ENCODE measurements at places on chromosomes 16 and 17.

DNA sequence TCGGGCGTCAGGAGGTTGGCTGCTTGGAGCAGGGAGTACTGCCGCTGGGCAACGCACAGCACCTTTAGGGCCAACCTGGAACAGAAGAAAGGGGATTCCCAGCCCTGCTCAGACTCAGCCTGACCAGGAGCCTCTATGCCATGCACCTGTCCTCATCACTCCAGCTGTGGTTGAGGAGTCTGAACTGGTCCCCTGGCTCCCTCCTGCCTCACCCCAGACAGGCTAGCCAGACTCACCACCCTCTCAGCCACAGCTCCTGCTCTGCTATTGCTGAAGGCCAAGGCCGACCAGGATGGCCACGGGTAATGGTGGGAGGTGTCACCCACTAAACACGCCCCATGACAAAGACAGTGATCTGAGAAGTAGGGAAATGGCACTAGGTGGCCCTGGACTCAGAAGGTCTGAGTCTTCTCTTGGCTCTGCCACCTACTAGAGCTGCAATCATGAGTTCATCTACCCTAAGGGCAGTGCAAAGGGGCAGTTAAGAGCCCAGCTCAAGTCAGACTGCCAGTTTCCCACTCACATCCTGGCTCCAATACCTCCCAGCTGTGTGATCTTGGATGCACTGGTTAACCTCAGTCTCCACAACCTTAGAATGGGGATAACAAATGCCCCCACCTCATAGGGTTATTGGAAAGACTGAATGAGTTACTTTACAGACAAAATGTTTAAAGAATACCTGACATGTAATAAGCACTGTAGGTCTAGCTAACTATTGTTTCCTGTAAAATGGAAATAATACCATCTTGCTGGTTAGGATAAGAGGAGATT lies 13.8 kb upstream of the GFAP start:
- DNase-seq: no peak

GRCh38 chr16:72262711-72263110 lies 90.8 kb upstream of the PMFBP1 start:
- no peak for DNase-seq

- DNase-seq: no peak
Observed at GRCh38 chr17:54372069-54372749, 528.4 kb upstream of the TOM1L1 start.

DNA sequence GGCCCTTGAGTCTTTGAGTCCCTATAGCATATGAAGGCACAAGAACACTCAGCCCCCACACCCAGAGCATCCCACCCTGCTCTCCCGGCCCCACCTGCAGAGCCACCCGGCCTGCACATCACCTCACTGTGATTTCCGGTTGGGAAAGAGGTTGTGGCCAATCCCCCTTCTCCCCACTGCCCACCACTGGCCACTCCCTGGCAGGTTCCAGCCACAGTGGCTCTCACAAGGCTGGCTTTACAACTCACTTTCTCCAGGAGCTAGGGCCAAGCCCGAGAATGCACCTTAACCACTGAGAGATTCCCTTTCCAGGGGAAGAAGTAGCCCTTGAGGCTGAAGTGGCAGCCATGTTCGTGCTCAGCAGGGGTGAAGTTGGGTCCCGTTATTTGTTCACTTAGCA lies 123.9 kb downstream of the C16orf78 start:
- no peak for DNase-seq

GRCh38 chr16:22743401-22743800 lies 70.6 kb upstream of the HS3ST2 start:
- no peak for DNase-seq

DNA sequence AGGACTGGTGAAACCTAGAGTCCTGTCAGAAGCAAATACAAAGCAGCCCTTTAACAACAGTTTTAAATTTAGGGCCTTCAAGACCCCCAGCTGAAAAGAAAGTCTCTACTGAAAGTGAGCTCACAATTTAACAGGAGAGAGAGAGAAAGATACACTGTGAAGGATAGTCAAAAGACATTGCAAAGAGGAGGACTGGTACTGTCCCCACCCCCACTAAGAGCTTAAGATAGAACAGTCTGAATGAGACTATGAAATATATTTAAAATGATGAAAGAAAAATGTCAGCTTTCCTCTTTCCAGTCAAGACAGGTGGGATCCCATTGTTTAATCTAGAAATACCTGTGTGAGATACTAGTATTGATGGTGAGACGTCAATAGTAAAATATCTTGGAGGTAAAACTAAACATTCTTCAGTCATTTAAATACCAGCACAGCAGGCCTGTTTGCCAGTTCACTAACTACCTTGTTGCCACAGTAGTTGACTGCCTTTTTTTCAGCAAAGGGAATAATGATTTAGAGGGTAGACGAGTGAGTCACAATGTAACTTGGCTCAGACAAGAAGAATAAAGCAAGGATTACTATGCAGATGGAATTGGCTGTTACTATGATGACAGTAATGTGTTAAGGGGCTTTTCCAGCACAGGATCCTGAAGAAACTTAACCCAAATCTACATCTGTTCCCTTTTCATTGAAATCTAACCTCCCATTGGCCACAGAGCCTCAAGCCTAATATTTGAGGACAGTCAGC lies 47.2 kb upstream of the RASL10B start:
- DNase-seq: no peak

- no peak for DNase-seq
Observed at GRCh38 chr16:83443972-83444371, 363.8 kb upstream of the HSBP1 start.

- DNase-seq: no peak
Observed at GRCh38 chr16:62041401-62041800, 5.2 kb upstream of the CDH8 start.

GRCh38 chr17:37081287-37081686 lies 132.5 kb downstream of the AATF start:
- no peak for DNase-seq

- no peak for DNase-seq
Observed at GRCh38 chr16:69386596-69386995, 789 bp upstream of the TERF2 start.

- DNase-seq: no peak
Observed at GRCh38 chr17:80984749-80985148, 6.9 kb upstream of the CHMP6 start.

- DNase-seq: no peak
Observed at GRCh38 chr17:4942760-4943508, 2.9 kb downstream of the RNF167 start.

DNA sequence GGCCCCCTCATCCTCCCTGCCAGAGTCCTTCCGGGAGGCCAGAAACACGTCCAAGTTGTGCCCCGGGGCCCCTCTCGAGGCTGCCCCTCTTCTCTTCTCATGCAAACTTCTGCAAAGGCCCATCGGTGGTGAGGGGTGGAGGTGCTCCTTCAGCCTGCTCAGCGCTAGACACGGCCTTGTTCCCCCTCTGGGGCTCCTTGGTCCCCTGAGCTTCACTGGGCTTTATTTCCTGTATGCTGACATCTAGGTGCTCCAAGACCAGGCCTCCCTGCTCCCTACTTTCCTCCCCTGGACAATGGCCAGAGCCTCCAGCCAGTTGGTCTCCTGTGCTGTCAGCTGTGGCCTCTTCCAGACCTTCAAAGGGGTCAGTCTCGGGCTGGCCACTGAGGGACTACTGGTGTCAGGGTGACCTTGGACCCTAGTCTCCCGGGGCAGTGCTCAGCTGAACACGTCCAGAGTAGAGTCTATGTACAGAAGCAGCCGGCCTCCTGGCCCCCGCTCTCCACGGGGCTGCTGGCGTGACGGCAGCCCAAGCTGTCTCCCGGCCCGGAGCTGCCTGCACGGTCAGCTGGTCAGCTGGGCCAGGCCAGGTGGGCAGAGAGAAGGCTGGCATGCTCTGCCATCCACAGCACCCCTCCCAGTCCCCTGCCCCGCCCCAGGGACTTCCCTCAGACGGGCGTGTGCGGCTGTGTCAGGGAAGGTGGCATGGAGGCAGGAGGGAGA lies 1.7 kb upstream of the PRR35 start:
- no peak for DNase-seq

GRCh38 chr17:47736501-47737495 lies 3.8 kb downstream of the TBX21 start:
- DNase-seq: no peak

DNA sequence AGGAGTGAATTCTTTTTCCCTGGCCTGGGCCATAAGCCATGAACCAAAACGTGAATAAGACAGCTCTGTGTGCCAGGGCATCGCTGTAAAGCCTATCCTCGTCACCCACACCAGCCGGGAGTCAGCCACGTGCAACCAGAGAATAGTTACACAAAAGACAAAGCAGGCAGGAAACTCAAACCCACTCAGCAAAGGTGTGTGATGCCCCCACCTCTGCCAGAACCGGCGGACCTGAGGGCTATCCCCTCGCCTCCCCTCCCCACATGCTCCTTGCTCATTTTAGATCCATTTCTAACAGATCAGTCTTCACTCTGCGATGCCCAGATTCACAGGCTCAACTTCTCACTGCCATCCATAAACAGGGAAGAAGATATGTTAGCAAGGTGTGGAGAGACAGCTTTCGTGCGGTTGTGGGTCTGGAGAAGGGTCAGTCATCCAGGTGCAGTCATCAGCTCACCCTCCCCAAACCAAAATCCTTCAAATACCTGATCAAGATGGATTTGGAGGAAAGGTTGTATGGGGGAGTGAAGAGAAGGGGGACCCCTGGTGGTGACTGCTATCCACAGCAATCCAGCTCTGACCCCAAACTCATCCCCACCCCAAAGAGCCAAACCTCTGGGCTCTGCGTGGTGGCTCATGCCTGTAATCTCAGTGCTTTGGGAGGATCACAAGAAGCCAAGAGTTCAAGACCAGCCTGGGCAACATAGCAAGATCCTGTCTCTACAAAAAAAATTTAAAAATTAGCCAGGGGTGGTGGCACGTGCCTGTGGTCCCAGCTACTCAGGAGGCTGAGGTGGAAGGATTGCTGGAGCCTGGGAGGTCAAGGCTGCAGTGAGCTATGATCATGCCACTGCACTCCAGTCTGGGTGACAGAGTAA lies 219.2 kb downstream of the C16orf78 start:
- no peak for DNase-seq

DNA sequence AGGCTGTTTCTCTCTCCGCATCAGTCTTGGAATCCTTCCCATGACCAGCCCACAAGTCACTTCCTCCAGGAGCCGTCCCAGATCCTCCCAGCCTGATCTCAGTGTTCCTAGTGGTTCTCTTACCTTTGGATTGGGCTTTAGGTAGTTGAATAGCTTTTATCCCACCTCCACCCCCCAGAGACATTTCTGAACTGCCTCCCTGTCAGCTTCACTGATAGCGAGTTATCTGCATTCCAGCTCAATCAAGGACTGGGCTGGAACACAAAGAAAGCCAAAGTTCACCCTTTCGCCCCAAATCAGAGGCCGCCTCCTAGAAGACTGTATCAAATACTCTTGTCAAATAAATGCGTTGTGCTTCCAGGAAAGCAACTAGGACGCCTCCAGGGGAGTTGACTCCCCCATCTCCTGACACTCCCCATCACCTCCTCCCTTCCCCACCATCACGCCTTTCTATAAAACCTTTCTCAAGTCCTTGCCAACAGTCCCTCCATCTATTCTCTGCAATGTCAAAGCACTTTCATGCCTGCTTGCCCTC lies 72.7 kb downstream of the TMEM132E start:
- no peak for DNase-seq

DNA sequence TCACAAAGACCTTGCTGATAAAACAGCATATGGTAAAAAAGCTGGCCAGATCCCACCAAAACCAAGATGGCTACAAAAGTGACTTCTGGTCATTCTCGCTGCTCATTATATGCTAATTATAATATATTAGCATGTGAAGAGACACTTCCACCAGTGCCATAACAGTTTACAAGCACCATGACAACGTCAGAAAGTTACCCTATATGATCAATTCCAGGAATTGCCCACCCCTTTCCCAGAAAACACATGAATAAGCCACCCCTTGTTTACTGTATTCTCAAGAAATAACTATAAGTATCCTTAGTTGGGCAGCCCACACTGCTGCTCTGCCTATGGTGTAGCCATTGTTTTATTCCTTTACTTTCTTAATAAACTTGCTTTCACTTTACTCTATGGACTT lies 44.6 kb upstream of the IRX5 start:
- no peak for DNase-seq

DNA sequence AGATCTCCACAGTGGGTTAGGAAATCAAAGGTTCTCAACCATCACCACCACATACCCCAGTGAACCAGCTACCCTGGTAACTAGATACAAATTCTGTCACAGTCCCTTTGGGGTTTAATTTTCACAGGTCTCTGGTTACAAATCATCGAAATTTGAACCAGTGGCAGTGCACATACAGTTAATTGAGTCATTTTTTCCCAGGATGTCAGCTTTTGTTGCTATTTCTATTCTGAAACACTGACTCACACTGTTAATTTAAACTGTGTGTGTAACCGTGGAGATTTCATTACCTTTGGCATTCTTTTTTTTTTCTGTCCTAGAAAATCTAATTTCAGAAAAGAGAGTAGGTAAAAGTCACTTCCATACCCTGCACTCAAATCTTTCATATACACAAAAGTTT lies 511.5 kb downstream of the TOX3 start:
- no peak for DNase-seq

DNA sequence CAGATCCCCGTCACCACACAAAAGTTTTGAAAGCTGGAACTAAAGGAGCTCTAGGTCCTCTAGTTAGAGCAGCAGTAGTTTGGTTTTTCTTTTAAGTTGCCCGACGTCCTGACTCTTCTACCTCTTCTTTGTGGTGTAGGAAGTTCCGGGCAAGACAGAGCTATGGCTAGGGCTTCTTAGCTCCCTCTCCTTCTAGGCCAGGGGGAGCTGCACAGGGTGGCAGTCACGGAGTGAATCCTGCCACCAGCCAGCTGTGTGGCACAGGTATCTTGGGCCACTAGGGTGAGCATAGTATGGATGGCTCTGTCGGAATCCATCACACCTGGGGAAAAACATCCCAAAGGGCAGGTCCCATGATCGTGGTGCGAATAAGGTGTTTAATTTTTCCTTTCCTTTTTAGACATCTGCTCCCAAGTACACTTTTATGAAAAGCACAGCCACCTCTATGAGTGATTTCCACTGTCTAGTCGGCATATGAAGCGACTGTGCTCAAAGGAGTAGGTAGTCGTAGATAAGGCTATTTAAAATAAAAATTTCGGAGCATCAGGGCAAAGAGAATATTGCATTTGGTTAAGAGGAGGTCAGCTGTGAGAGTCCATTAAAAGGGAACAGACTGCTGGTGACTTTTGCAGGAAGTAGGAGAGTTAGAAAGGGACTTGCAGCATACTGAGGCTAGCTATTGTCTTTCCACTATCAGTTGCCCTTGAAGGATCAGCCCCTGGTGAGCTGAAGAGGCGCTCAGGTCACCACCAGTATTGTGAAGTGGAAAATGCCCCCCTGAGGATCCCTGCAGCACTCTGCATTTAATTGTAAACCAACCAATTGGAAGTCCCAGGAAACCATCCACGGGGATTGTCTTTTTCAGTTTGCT lies 2.1 kb downstream of the PRKCA start:
- DNase-seq: no peak

GRCh38 chr17:66951605-66951953 lies 12.9 kb upstream of the CACNG4 start:
- no peak for DNase-seq

GRCh38 chr17:27379888-27380533 lies 76.2 kb upstream of the KSR1 start:
- no peak for DNase-seq

GRCh38 chr16:70257391-70257790 lies 5.7 kb upstream of the EXOSC6 start:
- no peak for DNase-seq
